ENCODE measurements at places on chromosomes 5 and 9.

DNA sequence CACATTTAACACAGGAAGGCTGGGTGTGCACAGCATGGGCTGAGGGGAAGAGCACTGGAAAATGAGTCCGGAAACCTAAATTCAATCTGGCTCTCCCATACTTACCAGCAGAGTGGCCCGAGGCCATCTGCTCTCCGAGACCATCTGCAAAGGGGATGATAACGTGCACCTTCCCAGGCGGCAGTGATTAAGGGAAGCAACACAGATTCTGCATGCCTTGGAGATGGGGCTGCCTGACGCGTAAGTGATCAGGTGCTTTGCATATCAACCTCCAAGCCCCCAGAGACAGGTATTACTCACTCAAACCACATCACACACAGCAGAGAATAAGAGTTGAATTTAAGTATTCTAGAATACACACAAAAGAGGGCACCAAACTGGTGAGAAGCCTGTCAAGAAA is 9.1 kb downstream of the EPB41L4B start:
- DNase-seq = no peak

GRCh38 chr5:119439140-119439631 is 13.1 kb upstream of the HSD17B4 start:
- no peak for DNase-seq

DNA sequence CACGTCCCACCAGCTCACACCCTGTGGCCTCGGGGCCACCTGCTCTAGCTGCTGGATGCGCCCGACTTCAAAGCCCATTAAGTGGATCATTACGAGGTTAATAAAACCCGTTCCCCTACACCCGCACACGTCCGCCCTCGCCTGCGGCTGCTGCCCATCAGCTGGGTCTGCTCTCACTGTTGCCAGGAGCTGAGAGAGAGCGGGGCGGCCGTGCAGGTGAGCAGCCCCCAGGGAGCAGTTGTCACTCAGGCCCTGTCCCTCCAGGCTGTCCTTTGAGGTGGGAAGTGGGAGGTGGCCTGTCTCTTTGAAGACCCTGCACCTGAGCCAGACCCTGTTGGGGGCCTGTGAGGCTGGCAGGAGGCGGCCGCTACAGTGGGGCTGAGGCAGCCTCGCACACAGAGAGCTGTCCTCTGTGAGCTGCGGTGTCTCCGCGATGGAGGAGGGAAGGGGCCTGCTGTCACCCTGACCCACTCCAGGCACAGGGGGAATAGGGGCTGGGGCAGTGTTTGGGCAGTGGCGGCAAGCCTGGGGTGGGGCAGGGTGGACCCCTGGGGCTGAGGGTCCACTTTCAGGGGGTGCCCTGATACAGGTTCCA is 12.8 kb upstream of the UNC5A start:
- no peak for DNase-seq

- no peak for DNase-seq
Measured at GRCh38 chr5:92500752-92501151, 1080.3 kb downstream of the NR2F1-AS1 start.

DNA sequence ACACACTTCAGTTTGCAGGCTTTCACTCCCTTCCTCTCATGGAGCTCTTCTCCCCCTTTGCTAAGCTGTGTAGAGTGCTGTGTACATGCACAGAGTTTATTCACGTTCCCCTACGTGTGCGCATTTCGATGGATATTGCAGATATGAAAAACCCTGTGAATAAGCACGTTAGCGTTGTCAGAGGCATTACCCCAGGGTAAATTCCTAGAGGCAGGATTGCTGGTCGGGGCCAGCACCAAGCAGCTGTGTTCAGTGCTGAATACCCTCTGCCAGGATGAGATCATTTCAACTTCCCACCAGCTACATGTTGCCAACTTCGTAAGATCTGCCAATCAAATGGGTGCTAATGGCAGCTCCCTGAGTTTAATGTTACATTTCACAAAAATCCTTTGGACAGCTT is 172.3 kb upstream of the PPP1R26 start:
- DNase-seq = no peak

DNA sequence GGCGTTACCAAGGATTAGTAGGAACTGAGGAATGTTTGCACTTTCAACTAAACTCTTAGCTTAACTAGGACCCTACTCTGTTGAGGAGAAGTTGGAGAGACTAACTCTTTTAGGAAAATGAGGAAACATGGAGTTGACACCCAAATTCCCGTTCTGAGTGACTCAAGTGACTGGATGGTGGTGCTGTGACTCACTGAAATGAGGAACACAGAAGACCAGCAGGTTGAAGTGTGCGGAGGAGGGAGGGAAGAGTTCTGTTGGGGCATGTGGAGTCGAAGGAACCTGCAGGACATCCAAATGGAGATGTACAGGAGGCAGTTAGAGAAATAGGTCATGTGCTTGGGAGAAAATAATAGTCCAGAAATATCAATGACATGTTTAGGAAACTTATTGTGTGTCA is 8.2 kb downstream of the HEXB start:
- no peak for DNase-seq

- no peak for DNase-seq
Measured at GRCh38 chr5:139650689-139651042, 2.5 kb downstream of the CXXC5 start.

GRCh38 chr9:130756455-130757152 is 63.0 kb downstream of the EXOSC2 start:
- no peak for DNase-seq

DNA sequence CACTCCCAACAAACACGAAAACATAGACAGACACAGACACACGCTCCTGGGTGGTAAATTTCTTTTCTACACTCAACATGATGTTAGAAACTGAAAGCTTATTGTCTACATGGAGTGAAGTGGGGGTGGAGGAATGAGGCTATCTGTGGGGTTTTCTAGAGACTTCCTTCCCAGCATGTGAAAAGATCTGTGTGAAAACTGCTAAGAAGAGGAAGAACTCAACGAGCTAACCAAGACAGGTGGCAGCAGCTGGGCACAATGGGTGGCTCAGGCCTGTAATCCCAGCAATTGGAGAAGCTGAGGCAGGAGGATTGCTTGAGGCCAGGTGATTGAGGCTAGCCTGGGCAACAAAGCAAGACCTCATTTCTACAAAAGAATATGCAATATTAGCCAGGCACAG is 7.6 kb downstream of the FYB1 start:
- no peak for DNase-seq

DNA sequence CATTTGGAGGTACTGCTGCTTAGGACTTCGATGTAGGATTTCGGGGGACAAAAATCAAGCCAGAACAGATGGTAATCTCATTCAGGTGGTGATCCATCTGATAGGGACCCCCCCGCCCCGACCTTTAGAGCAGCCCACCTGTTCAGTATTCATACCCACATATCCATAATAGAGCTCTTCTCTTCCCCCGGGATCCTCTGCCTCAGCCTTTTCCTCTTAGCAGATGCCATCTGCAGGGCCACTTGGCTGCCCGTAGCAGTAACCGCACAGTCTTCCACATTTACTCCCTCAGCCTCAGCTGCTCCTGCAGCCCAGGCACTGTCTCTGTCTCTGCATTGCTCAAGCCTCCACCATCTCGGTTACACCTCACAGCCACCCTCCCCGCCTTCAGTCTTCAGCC is 65.8 kb upstream of the RARS1 start:
- DNase-seq = no peak

GRCh38 chr5:116660929-116661328 is 86.3 kb upstream of the SEMA6A start:
- no peak for DNase-seq

DNA sequence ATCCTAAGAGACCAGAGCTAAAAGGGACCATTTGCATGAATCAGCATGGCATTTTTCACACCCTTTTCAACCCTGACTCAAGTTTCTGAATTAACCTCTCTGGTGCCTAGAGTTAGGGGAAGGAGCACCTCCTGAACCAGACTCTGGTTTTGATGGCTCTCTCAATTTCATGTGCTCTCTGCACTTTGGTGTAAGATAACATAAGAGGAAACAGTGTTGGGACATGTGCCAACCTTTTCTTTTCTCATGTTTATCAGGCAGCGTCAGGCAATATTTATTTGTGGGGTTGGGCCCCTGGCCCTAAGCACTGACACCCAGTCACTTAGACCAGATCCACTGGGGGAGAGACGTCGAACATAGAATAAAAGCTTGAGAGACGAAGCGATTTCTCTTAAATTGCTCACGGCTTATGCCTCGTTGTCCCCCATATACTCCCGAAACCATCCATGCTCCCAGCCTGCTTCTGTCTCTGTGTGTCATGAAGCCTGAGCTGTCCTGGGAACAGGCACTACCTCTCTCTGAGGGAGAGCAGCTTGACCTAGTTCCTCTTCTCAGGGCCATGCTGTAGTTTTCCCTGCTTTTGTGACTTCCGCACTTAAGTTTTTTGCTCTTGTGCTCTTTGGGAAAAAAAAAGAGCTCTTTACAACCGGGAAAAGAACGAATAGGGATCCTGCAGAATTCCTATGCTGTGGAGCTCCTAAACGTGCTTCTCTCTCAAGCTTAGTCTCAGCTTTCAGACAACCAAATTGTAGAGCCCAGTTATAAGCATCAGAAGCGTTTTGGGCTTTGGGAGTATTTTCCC is 195.7 kb downstream of the NR3C1 start:
- DNase-seq = no peak

- no peak for DNase-seq
Measured at GRCh38 chr5:56069652-56070226, 75.0 kb upstream of the IL6ST start.

- DNase-seq = no peak
Measured at GRCh38 chr9:82128011-82128696, 139.6 kb downstream of the SPATA31D1 start.

- DNase-seq = no peak
Measured at GRCh38 chr5:79108086-79108485, 3.5 kb upstream of the BHMT start.

DNA sequence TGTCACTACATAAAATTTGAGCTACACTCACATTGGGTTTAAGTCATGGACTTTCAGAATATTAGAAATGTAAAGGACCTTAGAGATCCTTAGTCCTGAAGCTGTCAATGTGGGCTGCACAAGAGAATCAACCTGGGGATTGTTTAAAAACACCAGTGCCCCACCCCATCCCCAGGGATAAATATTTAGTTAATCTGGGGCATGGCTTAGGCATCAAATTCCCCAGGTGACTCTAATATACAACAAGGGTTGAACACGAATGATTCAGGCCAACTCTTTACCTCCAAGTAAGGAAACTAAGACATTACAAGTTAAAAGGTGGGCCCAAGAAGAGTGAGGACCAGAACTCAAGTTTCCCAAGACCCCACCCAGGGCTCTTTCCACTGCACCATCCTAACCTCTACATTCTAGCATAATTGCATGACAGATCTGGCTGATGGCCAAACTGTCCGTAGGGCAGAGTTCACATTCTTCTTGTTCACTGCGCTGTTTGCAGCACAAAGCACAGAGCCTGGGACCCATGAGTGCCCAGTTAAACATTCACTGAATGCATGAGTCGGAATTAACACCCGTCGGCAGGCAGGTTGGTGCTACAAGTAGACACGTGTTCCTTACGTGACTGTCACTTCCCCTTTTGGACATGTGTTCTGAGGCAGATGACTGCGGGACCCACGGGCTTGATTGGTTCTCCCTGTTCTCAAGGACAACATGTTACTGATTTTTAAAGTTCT is 25.2 kb downstream of the CYFIP2 start:
- no peak for DNase-seq

DNA sequence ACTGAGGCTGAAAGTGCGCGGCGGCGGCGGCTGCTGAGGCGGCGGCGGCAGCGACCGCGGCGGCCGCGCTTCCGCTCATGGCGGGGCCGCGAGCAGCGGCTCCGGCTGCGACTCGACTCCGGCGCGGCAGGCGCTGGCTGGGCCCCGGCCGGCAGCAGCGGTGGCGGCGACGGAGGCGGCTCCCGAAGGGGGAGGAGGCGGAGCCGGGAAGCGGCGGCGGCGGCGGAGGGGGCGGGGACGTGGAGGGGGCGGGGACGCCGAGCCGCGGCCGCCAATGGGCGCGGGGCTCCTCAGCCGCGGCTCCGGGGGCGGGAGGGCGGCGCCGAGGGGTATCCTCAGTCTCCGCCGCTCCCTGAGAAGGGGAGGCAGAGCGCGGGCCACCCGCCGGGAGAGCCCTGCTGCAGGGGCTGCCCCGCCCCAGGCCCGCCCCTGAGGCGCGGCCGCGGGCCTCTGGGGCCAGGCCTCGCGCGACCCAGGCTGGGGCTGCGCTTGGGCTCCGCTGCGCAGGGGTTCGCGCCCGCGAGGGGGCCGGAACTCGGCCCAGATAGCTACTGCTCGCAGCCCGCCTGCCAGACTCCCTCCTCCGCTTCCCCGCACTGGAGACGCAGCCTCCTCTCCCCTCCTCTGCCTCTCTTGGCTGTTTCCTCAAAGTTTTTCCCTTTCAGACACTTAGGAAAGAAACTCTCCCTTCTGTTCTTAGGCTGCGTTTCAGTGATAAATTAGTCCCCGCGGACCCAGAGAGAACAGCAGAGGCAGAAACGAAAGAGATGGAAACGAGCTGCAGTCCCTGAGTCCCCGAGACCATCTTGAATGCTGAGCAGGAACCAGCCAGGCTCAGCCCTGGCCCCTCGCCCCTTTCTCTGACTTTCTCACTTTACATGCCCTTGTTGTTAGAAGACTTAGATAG is 85.0 kb upstream of the MELK start:
- peak; percentile 39 for DNase-seq

GRCh38 chr9:13269589-13270452 is 9.7 kb downstream of the MPDZ start:
- DNase-seq = no peak

GRCh38 chr9:104319685-104320084 is 184.4 kb upstream of the OR13F1 start:
- peak; percentile 24 for DNase-seq
